ENCODE measurements at places on chromosomes 2 and 18.

GRCh38 chr2:112692918-112693317 is 27.9 kb upstream of the NT5DC4 start:
- no peak for DNase-seq

DNA sequence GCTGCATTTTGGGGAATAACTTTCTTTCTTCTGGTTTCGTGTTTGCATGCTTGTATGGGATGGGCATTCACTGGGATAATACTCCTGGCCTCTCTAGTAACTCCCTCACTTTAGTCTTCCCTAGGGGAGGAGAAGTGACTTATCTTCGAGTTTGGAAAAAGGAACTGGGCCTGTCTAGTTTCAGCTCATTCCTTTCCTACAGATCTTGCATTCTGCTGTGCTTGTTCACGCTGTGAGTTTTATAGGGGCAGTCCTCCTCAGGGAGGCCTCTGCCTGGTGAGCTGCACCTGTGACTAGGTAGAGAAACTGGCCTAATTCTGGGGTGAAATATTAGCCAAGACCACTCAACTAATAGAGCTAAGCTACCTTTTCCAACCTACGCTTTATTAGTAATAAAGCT is 50.9 kb downstream of the PHLPP1 start:
- DNase-seq: no peak

GRCh38 chr18:47680488-47680887 is 250.0 kb downstream of the SMAD2 start:
- no peak for DNase-seq

- no peak for DNase-seq
Measured at GRCh38 chr2:15748736-15749323, 157.2 kb downstream of the DDX1 start.

- DNase-seq: no peak
Measured at GRCh38 chr2:227340106-227340505, 15.1 kb downstream of the MFF start.

- no peak for DNase-seq
Measured at GRCh38 chr2:73004889-73005596, 66.5 kb downstream of the SFXN5 start.

DNA sequence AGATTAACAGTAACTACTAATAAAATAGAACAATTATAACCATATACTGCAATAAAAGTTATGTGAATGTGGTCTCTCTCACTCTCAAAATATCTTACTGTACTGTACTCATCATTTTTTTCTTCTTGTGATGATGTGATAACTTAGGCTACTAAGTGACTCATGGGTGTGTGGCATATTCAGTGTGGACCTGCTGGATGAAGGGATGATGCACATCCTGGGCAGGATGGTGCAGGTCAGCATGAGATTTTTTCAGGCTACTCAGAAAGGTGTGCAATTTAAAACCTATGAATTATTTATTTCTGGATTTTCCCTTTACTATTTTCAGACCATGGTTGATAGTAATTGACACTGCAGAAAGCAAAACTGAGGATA is 90.7 kb downstream of the NCKAP5 start:
- DNase-seq: no peak

DNA sequence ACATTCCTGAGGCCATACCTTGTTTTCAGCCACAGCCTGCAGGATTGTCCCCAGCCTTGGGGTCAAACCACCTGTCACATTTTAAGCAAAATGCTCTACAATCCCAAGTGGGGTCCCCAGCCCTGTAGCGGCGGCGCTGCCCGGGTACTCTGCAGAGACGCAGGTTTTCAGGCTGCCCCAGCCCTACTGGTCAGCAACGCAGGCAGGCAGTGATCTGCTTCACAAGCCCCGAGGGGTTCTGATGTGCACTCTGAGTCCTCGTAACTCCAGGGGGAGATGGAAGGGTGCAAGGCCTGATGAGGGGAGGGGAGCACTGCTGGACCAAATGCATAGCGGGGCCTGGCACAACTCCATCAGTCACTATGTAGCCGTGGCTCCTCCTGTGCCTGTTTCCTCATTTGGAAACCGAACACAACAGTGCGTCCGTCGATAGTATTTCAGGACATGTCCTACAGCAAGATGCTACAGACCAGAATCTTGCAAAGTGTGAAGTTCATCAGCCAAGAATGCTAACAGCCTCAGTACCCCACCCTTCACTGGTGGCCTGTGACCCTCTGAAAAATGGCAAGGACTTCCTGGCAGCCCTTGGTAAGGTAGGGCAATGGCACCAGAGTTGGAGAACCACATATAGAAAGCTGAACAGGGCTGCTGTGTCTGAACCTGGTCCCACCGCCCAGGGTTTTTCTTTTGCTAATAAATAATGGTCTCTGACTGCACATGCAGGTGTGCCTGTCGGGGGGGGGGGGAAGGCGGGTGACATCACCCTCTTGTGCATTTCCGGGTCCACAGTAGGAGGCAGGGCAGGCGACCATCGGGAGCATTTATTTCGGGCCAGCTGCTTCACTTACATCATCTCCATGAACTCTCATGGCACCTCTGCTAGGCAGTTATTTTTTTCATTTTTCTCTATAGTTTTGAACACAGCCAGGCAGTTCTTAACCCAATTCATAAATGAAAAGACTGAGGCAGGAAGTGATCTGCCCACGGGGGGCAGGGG is 50.6 kb upstream of the TFCP2L1 start:
- DNase-seq: no peak

GRCh38 chr2:105977807-105978206 is 216.3 kb downstream of the UXS1 start:
- DNase-seq: no peak

- DNase-seq: no peak
Measured at GRCh38 chr2:10879624-10880585, 31.8 kb upstream of the KCNF1 start.

DNA sequence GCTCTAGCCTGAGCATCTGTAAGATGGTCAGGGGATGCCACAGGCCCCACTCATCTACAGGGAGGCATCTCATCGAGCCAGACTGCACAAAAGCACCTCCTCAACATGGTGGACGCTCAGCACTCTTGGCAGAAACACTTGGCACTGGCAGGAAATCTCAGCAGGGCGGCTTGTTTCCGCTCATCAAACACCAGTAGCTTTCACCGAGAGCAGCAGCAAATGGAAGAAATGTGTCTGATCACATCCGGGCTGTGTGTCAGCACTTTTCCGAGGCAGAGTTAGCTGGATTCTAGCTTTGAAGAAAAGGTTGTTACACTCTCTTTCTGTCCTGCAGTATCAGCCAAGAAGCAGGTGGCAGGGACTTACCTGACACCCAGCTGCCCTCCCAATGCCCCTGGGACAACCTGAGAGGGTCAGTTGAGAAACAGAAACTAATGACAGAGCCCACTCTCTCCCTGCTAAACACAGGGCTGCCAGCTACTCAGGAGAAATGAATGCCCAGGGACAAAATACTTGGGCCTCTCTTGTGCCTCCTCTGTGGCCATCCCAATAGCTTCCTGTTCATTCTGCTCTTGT is 68.9 kb upstream of the FZD7 start:
- no peak for DNase-seq

DNA sequence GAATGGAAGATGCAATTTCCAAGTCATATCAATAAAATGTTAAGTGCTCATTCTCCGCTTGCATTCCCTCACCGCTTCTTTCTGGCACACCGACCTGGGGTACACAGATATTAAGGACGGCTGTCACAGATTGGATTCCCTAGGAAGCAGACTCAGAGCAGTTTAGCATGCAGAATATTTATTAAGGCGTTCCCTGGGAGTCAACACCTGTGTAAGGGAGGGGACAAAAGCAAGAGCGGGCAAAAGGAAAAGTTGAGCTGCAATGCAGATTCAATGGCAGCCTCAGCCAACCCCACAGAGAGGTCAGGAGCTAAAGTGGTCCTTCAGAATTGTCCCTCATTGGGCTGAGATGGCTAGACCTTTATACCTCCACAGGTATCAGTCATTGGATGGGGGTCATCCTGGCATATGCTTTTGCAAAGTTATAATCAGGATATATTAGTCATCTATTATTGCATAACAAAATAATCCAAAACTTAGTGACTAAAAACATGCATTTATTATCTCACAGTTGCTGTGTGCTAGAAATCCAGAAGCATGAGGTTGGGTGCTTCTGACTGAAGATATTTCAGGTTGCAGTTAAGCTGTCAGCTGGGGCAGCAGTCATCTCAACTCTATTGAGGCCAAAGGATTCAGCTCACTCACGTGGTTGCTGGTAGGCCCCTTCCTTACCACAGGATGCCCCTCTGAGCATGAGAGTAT is 27.0 kb upstream of the INO80D start:
- no peak for DNase-seq

GRCh38 chr2:46580416-46580815 is 101.1 kb downstream of the TMEM247 start:
- DNase-seq: no peak

DNA sequence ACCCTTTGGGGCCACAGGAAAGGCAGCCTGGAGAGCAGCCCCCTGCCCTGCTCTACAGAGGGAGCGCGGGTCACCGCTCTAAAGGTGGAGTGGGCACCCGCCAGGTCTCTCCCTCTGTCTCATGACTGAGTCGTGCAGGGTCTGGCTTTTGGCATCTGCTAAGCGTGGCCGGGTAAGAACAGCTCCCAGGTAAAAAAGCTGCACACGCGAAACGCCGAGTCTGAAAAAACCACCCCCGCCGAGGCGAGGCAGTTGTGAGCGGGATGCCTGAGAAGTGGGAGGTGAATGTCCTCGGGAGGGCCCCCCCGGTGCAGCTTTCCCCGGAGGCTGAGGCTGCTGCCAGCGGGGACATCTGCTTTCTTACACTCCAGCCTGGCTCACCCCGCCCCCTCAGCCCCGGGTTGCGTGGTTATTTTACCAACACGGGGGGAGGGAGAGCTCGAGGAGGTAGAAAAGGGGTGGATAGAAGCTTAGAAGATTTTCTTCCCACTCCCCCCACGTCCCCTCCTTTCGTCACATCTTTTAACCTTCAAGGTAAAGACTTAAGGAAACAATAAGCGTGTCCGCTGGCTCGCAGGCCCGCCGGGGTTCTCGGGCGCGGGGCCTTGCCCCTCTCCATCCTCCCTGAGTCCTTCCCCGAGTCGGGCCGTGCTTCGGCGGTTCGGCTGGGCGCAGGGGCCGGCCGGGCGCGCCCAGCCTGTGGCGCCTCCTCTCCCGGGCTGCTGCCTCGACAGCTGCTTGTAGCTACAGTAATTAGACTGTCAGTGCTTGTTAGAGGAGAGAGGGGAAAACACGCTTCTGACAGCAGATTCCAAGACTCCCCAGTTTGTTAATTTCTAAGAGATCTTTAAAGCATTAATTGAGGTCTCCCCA is 70.6 kb upstream of the PSMD14 start:
- DNase-seq: no peak

DNA sequence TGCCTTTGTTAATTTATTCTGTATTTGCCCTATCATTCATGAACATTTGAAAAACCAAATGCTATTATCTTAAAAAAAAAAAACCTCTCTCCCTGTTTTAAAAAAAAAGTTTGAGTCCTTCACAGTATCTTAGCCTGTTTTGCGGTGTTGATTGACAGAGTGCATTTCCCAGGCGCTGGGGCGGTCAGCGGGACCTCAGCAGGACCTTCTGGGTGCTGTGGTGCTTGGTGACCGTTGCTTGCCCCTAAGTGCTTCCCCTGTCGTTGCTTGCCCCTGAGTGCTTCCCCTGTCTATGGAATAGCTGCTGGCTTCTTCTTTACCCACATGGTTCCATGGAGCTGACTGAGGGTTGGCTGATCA is 12.1 kb downstream of the ATP6V1C2 start:
- no peak for DNase-seq

GRCh38 chr2:68505603-68506159 is 38.3 kb downstream of the APLF start:
- DNase-seq: no peak

- no peak for DNase-seq
Measured at GRCh38 chr2:217614096-217614495, 388.7 kb downstream of the TNS1 start.

DNA sequence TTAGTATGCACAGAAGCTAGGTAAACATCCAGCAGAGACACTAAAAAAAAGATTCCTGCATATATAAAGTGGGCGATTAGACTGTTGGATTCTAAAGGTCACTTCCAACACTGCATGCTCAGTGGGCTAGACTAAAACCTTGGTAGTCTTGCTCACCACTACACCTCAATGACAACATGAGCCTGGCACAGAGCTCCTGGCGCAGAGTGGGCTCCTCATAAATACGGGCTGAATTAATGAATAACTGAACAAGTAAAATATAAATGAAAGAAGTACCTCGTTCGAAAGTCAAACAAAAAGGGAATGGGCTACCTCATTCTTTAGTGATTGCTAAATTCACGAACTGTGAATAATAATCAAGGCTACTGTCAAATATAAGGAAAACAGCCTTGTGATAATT is 185.3 kb downstream of the STK39 start:
- DNase-seq: no peak

DNA sequence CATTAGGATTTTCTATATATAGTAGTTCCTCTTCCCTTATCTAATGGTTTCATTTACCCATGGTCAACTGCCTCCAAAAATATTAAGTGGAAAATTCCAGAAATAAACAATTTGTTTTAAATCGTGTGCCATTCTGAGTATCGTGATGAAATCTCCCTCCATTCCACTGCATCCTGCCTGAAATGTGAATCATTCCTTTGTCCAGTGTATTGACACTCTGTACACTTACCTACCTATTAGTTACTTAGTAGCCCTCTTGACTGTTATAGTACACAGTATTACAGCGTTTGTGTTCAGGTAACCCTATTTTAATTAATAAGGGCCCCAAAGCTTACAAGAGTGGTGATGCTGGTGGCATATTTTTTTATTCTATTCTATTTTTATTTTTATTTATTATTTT is 26.2 kb downstream of the TAF4B start:
- no peak for DNase-seq

Measured in activated naive CD4-positive, alpha-beta T cell (primary cell).